ENCODE measurements at places on chromosomes 5 and 9.

DNA sequence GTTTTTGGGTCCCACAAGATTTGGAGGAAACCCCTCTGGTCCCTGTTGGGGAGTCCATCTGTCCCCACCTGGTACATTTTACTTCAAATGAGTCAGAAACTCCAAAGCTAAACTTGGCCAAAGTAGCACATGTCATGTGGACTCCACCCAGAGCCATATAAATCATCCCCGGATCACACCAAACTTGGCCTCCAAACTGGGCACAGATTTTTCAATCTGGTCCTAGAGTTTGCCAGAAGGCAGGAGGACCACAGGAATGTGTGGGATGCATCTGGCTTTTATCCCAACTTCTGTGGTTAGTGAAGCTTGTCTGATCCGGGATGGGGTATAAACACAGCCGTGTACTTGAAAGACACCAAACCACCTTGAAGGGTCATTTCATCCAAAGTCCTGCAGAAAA is 66.3 kb downstream of the MAT2B start:
- peak; percentile 35 for DNase-seq

DNA sequence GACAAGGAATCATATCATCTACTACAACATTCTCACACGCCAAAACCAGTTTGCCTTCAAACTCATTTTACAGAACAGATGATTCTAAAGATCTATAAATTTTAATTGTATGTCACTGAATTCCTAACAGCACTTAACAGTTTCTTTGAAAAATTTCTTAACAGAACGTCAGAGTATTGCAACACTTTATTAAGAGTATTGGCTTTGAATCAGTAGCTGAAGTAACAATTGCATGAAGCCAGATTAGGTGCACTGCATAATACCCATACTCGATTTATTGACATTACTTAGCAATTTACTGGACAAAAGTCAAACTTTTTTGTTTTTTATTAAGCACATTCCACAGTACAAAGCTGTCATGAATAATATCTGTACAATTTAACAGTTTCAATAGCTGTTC is 75.8 kb downstream of the SMIM23 start:
- no peak for DNase-seq

GRCh38 chr5:10701567-10702039 is 59.4 kb downstream of the DAP start:
- no peak for DNase-seq

DNA sequence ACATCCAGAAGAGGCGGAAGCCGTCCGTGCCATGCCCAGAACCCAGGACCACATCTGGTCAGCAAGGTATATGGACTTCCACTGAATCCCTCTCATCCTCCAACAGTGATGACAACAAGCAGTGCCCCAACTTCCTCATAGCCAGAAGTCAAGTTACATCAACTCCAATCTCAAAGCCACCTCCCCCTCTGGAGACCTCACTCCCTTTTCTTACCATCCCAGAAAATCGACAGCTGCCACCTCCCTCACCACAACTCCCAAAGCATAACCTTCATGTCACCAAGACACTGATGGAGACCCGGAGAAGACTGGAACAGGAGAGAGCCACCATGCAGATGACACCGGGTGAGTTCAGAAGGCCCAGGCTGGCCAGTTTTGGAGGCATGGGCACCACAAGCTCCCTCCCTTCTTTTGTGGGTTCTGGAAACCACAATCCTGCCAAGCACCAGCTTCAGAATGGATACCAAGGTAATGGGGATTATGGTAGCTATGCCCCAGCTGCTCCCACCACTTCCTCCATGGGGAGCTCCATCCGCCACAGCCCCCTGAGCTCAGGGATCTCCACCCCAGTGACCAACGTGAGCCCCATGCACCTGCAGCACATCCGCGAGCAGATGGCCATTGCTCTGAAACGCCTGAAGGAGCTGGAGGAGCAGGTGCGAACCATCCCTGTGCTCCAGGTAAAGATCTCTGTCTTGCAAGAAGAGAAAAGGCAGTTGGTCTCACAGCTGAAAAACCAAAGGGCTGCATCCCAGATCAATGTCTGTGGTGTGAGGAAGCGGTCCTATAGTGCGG is 130.3 kb upstream of the DMRT1 start:
- DNase-seq = no peak

- DNase-seq = no peak
Observed at GRCh38 chr9:91185193-91185886, 176.4 kb downstream of the AUH start.

Data from femur (tissue), 1 donor.